NCI-H1048 (cell line): ENCODE measurements at places on chromosomes 7 and 10.

GRCh38 chr10:7913126-7913872, 95.0 kb downstream of the TAF3 start:
- DNase-seq = no peak

DNA sequence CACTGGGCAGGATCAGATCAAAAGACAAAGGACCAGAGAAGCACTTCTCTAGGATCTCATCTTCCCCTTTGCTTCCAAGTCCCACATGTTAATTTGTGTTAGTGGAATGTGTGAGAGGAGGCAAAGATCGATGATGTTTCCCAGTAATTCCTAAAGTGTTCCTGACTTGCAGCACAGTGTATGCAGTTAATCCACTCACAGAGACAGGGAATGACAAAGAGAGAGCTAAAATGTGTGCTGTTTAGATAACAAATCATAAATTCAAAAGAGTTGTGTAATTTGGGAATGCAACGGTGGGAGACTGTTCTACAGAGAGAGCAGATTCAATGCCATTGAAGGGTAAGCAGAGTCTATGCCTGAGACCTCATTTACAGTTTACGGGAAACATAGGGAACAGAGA, 132.0 kb upstream of the SVIL start:
- DNase-seq = no peak

DNA sequence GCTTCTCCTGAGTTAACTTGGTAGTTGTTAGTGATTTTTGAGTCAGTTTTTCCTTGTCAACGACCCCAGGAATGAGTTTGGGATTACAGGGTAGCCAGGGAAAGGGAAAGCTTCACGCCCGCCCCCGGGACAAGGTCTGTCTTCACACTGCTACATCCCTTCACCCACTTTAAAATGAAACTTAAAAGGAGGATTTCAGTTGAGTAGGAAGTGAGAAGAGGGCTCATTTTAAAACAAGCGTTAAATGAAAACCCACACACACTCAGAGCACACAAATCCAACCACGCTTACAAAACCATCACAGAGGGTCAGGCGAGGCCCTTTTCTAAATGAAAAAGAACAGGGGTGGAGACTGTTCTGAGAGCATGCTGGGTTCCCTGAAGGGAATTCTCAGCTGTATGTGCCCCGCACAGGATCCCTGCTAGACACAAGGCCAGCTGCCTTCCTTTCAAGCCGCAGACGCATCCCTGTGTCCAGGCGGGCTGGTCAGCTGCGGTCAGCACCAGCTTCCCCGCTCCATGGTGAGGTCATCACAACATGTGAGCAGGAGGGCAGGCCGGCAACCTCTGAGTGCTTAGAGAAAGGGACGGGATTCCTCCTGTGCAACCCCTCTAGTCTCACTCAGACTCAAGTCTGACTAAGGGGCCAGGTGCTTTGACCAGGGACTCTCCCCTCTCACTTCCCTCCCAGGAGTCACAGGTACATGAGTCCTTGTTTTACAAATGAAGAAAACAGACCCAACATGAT, 111.8 kb downstream of the EGFR start:
- DNase-seq = no peak

DNA sequence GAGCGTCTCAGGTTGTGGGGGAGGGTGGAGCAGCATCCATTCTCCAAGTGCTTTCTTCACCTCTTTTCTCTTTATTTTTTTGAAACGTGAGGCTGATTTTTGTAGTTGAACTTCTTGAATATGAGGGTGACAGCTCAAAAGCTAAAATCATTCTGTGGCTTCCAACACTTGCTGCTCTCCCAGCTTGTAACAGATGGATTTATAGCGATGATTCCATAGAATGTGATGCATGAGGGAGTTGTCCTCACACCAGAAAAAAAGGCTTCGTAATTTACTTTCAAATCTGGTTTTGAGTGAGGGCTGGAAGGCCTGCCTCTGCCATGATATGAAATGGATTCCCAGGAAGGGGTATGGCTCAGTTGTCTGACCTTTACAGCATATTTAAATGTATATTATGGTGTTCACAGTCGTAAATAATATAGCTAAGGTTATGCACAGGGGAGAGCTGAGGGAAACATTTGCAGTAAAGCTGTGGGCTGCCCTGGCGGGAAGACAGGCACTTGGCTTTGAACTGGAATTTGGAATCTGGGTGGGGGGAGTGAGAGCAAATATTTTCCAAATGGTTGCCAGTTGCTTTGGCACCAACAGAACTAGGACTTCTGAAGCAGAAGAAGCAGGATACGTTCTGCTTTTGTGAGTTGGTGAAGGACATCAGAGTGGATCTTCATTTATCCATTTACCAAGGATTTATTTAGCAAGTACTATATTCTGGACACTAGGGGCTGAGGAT, 166.7 kb downstream of the SORCS3 start:
- no peak for DNase-seq

DNA sequence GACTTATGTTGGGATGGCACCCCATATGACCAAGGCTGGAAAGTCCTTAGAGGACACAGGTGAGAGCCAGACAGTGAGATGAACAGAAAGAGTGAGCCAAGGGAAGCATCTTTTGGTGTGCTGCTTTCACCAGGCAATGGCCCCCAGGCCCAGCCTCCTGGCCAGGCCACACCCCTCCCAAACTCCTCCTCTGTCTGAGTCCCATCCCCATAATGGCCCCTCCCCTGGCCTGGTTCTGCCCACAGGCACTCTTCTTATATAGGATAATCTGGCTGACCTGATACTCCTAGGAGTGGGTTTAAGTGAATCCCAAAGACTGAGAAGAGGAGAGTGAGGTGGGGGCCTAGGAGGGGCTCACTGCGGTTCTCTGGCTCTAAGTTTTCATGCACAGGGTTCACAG, 252.5 kb downstream of the RPS24 start:
- DNase-seq = no peak

GRCh38 chr10:4786043-4786839, 39.8 kb upstream of the AKR1E2 start:
- DNase-seq = no peak

- DNase-seq = no peak
Observed at GRCh38 chr7:102990642-102991041, 77.8 kb downstream of the LRRC17 start.

DNA sequence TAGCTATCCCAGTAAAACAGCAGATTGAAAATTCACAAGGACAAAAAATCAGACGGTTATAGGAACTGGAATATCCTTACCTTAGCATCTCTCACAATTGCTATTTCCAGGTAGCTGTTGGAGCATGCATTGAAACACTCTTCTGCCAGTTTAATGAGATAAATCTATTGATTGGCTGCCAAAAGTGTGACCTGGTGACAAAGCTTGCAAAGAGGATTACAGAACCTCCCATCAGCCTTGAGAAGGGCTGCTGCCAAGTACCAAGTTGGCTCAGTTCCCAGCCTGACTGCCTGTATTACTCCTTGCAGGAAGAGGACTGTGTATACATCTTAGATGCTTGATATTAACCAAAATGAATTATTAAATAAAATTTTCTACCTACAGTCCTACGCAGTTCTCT, 5.1 kb downstream of the PRLHR start:
- DNase-seq = peak; percentile 34

DNA sequence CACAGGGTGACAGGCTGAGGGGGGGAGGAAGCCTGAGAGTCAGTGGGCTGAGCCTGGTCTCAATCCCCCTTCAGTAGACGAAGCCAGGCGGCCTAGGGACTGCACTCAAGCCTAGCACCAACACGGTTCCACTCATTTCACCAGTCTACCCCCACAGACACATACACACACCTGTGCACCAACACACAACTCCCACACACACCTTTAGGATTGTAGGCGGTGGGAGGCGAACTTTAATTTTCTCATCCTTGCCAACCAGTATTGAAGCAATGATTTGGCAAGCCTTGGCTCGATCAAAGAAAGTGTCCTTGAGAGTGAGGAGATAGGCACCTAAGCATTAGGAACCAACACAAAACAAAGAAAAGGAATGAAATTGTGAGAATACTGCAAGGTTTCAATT, 19.7 kb downstream of the POLR3A start:
- no peak for DNase-seq

DNA sequence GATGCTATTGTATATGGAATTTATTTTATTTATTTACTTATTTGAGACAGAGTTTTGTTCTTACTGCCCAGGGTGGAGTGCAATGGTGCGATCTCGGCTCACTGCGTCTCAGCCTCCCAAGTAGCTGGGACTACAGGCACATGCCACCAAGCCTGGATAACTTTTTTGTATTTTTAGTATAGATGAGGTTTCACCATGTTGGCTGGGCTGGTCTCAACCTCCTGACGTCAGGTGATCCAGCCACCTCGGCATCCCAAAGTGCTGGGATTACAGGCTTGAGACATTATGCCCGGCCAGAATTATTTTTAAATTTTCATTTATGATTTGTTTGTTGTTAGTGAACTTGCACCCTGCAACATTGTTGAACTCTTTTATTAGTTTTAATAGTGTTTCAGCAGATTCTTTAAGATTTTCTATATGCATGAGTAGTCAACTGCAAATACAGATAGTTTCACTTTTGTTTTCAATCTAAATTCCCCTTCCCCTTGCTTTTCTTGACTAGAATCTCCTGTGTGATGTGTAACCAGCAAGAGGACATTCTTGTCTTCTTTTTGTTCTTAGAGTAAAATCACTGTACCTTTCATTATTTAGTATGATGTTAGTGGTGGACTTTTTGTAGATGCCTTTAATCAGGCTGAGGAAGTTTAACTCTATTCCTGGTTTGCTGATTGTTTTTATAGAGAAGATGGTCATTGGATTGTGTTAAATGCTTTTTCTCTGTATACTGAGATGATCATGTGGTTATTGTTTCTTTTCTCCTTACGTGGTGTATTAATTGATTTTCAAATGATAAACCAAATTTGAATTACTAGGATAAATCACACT, 27.8 kb downstream of the ZNF33A start:
- DNase-seq = no peak

DNA sequence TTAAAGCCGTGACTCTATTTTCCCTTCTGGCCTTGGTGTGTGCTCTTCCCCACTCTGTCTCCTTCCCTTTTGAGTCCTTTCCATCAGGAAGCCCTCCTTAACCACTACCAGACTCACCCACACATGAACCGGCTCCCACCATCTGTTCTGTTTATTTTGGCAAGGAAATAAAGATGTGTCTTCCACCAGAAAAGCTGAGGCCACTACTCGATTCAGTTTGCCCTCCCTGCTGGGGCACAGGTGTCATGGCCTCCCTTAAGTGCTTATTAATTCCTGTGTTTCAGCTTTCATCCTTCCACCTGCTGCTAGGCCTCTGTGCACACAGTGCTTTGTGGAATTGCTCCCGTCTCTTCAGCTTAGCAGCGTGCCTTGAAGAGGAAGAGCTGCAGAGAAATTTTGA, 16.7 kb downstream of the POR start:
- DNase-seq = no peak

- no peak for DNase-seq
Observed at GRCh38 chr7:25424855-25425254, 196.6 kb upstream of the NPVF start.

- DNase-seq = no peak
Observed at GRCh38 chr7:81648716-81649115, 121.1 kb downstream of the HGF start.

GRCh38 chr7:3568516-3568915, 267.5 kb downstream of the SDK1 start:
- no peak for DNase-seq

GRCh38 chr7:122380992-122381391, 76.4 kb upstream of the FEZF1 start:
- DNase-seq = peak; percentile 25

GRCh38 chr10:131047501-131047900, 264.0 kb downstream of the TCERG1L start:
- DNase-seq = no peak

GRCh38 chr10:75398200-75398691, 3.3 kb downstream of the ZNF503 start:
- DNase-seq = no peak

GRCh38 chr10:60425392-60426110, 35.9 kb upstream of the ANK3 start:
- DNase-seq = no peak

- no peak for DNase-seq
Observed at GRCh38 chr10:17851611-17852010, 42.5 kb downstream of the MRC1 start.

- no peak for DNase-seq
Observed at GRCh38 chr10:121927318-121927840, 452 bp downstream of the ATE1 start.

- no peak for DNase-seq
Observed at GRCh38 chr7:116161728-116162127, 48.6 kb upstream of the TES start.

DNA sequence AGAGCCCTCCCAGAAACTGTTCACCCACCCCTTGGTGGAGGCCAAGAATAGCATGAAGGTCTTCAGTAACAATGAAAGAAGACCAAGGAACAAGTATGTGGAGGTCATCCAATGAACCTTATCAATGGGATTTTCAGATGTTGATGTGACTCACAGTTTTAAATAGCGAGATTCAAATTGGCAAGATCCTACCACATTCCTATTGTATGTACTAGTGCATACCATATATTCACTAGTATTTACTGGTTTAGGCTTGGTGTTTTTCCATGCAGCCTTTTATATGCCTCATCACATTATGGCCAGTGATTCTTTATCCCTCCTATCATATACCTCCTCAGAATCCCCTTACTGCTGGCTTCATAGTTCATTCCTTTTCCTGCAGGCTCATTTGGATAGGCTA, 54.4 kb downstream of the ITGB8 start:
- no peak for DNase-seq

DNA sequence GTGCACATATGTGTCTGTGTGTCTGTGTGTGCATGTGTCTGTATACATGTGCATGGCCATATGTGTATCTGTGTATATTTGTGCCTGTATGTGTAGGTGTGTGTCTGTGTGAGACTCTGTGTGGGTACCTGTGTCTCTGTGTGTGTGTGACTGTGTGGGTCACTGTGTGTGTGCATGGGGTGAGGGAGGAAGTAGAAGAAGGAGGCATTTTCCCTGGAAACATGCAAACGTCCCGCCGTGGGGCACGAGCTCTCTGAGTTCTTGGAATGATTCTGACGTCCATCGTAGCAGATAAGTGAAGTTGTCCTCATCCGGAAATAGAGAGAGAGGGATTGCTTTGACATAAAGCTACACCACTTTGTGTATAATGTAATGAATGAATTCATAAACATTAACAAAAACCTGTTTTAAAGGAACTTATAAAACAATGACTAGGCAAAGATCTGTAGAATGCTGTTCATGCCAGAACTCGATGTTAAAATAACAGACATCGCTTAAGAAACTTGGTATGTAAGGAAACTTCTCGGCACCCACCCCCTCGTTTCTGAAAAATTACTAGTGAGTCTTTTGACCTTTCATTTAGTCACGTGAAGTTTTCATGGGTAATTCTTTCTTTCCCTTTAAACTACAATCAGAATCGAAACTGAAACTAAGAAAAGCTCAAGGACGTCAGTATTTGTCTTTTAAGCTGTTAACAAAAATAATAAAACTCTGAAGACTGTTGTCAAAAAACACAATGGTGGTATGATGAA, 43.6 kb upstream of the KLF6 start:
- no peak for DNase-seq

DNA sequence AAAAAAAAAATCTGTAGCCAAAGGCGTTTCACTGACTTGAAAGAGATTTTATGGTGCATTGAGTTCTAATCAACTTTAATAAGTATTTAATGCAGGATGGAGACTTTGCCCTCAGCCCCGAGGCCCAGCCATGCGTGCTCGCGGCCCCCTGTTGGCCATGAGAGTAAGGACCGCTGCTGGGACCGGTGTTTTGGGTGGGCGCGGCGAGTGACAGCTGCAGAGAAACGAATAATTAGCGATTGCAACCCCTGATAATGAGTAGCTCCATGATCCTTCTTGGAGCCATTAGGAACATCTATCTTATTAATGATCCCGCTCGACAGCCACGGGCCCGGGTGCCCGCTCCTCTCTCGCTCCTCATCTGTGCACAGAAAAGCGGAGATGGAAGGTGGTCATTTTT, 347.4 kb downstream of the RPS24 start:
- DNase-seq = no peak

GRCh38 chr7:97305589-97305988, 188.1 kb downstream of the SDHAF3 start:
- no peak for DNase-seq
